DND-41 (cell line): ENCODE measurements at places on chromosomes 11 and 22.

GRCh38 chr11:23944923-23945322 lies 551.9 kb upstream of the LUZP2 start:
- DNase-seq, result no peak

DNA sequence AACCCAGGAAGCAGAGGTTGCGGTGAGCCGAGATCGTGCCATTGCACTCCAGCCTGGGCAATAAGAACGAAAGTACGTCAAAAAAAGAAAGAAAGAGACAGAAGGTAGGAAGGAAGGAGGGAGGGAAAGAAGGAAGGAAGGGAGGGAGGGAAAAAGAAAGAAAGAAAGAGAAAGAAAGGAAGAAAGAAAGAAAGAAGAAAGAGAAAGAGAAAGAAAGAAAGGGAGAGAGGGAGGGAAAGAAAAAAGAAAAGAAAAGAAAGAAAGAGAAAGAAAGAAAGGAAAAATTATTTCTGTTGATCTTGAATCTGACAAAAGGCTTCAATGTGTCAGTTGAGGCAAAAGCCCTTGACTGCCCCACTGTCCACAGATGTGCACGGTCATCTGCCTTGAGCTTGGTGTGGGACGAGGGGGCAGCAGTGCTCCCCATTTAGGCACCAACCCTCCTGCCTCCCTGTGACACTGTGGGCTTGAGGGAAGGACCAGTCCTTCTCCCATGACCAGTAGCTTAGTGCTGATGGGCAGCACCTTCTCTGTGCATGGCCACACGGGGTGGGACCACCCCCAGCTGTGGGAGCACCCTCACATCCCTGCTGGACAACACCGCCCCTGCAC lies 24.4 kb downstream of the KCTD17 start:
- DNase-seq, result no peak

GRCh38 chr11:10450462-10451425 lies 4.3 kb upstream of the AMPD3 start:
- no peak for DNase-seq

DNA sequence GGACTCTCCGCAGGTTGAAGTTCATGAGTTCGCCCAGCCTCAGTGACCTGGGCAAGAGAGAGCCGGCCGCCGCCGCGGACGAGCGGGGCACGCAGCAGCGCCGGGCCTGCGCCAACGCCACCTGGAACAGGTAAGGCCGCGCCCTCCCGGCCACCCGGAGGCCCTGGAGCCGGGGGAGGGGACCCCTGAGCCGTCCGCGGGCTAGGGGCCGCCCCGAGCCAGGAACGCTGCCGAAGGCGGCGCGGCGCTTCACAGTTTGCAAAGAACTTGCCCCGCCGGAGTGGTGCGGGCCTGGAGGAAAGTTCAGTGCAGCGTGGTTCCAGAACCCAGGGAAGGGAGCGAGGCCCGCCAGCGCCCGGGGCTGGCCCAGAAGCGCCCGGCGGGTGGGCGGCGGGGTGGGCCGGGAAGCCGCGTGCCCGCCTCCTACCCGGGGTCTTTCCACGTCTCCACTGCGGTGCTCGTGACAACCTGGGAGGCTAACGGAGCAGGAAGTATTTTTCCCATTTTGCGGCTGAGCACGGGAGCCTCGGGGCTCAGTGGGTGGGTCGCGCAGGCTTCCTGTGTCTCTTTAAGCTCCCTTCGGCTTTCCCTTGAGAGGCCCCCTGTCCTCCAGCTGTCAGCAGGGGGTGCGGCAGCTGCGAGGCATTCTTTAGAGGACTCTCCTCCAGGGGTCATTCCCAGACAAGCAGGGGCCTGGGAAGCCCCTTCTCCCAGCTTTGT lies 635 bp downstream of the PRR5 start:
- peak; percentile 46 for DNase-seq

DNA sequence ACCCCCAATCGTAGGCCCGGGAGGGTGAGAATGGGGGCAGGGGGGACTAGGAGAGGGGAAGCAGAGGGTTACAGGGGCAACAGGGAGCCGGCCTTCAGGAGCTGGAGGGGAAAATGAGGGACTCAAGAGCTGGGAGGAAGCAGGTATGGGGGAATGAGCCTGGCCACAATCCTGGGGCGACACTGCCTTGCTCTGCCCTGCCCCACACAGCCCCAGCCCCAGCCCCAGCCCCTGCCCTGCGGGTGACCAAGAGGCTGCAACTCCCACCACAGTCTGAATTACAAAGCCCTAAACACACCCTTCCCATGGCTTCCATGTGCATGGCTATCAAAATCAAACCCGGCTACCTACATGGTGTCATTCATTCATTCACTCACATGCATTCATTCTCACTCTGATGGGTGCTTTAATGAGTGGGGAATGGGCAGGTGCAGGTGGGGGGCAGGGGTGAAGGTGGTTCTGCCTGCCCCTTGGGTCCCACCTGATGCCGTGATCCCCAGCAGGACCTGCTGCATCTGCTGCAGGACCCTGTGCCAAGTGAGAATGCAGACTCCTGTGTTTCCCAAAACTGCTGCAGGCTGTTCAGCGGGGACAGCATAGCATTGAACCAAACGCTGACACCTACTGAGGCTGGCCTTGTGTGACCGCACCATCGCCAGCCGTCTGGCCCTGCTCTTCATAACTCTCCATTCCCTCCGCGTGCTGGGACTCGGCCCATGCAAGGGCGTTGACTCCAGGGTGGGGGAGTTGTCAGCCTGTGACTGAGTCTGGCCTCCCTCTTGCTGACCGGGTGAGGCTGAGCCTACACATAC lies 9.5 kb upstream of the LINC01488 start:
- DNase-seq, result no peak

DNA sequence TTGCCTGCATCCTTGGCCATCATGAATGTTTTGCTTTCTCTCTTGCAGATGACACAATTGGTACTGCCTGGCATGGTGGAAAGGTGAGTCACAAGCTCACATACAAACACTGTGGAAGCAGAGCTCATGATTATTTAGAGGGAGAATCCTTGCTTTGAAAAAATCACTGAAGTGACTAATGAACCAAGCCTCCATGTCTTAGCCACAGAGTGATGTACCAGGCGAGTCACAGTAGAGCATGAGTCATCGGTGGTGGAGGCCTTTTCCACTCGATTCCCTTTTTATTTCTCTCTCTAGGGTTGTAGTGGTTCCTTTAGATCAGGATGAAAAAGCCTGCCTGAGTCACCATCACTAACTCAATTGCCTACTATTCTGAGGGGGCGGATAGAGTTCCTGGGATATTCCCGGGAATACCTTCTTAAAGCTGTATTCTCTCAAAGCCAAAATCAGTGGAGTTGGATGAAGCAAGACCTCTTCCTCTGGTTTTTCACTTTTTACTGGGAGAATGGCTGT lies 49.6 kb upstream of the ALKBH3 start:
- no peak for DNase-seq

- DNase-seq, result no peak
These were observed 22.6 kb downstream of the CABIN1 start for GRCh38 chr22:24033731-24034130.

GRCh38 chr11:11995601-11996000 lies 12.8 kb downstream of the DKK3 start:
- no peak for DNase-seq

DNA sequence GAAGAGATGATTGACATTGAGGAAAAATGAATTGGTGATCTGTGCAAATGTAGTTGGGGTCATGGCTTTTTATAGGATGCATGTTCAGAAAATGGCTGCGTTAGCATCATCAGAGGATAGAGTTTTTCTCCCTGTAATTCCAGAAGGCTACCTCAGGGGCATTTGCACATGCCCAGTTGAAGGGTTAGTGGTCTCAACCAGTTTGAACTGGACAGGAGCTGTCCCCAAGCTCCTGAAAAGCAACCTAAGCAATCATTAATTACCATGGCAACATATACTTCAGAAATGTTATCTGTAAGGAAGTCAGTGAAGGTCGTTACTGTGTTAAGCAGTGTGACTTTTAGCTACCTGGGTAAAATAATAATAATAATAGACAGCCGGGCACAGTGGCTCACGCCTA lies 29.3 kb downstream of the TUG1 start:
- DNase-seq, result no peak

GRCh38 chr11:46247659-46248058 lies 29.8 kb upstream of the CREB3L1 start:
- peak; percentile 27 for DNase-seq

GRCh38 chr11:108597736-108598355 lies 4.3 kb upstream of the EXPH5 start:
- no peak for DNase-seq

DNA sequence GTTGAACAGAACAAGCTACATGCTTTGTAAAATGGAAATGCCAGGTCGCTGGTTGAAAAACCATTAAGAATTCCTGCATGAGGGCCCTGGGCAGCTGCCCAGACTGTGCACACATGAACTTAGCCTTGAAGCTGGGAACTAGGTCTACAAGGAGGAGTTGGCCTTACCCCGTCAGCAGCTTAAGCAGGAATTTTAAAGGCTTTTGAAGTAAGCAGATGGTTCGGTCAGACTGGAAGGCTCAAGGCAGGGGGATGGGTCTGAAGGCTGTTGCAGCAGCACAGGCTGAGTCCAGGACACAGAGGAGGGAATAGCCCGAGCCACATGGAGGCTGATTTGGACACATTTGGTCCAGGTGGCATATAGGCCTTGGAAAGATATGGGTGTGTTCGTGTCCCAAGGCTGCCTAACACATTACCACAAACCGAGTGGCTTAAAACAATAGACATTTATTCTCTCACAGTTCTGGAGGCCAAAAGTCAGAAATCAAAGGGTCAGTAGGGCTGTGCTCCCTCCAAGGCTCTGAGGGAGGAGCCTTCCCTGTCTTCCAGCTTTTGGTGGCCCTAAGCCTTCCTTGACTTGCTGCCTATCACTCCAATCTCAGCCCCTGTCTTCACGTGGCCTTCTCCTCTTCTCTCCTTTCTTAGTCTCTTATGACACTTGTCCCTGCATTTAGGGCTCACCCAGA lies 11.6 kb downstream of the LIF start:
- DNase-seq, result no peak

GRCh38 chr11:78179459-78180071 lies 8.9 kb downstream of the KCTD21 start:
- no peak for DNase-seq

GRCh38 chr22:48968201-48968959 lies 859.3 kb downstream of the BRD1 start:
- no peak for DNase-seq

DNA sequence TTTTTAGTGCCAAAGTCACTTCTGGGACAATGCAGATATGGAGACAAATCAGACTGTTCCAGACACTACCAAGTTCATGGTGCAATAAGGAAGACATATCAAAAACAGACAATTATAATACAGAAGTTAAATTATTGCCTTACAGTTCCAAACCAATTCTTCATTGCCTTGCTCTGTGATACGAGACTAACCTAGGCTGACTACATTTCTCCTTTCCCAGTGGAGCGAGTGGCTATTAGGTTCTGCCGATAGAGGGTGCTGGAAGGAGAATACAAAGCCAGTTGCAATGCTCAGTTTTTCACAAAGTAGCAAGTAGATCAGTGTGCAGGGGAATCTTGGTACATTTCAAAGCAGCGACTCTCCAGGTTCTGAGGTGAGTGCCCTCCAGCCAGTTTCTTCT lies 67.8 kb downstream of the FAM168A start:
- DNase-seq, result no peak

DNA sequence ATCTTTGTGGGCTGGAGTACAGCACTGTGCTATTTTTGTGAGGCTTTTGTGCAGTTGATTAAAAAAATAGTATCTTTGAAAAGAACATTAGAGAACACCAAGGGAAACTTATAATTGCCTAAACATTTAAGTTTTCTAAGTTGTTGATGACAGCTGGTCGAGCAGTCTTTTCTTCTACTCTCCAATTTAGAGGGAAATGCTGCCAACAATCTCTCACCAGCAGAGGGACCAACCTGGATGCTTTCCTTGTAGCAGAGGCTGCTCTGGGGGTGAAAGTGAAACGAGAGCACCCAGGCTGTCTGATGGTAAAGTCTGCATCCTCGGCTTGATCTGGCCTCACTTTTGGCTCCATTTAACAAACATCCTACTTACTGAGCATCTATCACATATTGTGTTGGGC lies 1286.5 kb upstream of the TENM4 start:
- no peak for DNase-seq

- DNase-seq, result no peak
These were observed 265.7 kb downstream of the OR4C45 start for GRCh38 chr11:50298182-50298988.

DNA sequence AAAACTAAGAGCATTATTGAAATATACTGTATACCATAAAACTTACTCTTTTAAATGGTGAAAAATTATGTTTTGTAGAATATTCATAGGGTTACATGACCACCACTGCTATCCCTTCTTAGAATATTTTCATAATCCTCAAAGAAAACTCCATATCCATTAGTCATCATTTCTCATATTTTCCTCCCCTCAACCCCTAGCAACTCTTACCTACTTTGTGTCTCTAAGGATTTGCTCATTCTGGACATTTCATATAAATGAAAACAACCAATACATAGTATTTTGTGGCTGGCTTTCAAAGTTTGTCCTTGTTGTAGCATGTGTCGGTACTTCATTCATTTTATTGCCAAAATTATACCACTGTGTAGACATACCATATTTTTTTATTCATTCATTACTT lies 863.8 kb downstream of the KCNA4 start:
- no peak for DNase-seq

DNA sequence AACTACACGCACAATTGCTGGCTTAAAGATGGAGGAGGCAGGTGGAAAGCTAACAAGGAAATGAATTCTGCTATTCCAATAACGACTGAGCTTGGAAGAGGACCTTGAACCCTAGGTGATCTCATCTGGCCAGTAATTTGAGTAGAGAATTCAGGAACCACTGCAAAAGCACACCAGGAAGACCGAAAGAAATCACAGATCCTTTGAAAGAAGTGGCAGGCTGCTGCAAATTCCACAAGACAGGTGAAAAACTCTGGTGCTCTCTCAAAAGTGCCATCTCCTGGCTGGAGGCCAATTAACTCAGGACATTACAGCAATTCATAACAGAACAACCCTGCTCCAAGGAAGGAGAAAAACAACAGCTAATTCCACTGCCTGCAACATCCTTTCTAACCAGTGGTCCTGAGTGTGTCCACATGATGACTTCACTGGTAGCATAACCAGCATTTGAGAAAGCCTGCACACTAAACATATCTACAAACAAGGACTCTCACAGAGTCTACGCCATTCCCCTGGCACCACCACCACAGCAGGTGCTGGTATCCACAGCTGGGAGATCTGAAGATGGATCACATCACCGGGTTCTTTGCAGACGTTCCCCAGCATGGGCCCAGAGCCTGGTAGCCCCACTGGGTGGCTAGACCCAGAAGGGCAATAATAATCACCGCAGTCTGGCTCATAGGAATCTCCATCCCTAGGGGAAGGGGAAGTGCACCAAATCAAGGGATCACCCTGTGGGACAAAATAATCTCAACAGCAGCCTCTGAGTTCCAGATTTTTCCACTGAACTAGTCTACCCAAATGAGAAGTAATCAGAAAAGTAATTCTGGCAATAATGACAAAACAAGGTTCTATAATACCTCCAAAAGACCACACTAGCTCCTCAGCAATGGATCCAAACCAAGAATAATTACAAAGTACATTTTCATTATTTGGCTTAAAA lies 44.9 kb upstream of the CLTCL1 start:
- DNase-seq, result no peak
